ENCODE measurements at places on chromosomes 5 and 9.

DNA sequence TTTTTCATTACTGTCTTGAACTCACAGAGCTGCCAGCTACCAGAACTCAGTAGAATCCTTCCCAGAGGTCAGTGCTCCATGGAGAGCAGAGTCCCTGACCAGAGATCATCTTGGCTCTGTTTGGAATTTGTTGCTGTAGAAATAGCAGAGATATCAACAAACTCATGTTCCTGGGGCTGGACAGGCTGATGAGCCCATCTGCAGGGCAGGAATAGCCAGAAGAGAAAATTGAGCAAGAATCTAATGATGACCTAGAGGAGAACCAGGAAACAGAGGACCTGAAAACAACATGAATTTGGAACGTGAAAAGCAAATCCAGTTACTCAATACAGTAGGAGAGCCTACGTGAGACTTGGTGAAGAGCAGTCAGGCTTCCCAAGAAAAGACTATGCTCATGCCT, 437.8 kb downstream of the PLK2 start:
- DNase-seq, result no peak

GRCh38 chr5:41109186-41109585, 38.0 kb upstream of the MROH2B start:
- no peak for DNase-seq

DNA sequence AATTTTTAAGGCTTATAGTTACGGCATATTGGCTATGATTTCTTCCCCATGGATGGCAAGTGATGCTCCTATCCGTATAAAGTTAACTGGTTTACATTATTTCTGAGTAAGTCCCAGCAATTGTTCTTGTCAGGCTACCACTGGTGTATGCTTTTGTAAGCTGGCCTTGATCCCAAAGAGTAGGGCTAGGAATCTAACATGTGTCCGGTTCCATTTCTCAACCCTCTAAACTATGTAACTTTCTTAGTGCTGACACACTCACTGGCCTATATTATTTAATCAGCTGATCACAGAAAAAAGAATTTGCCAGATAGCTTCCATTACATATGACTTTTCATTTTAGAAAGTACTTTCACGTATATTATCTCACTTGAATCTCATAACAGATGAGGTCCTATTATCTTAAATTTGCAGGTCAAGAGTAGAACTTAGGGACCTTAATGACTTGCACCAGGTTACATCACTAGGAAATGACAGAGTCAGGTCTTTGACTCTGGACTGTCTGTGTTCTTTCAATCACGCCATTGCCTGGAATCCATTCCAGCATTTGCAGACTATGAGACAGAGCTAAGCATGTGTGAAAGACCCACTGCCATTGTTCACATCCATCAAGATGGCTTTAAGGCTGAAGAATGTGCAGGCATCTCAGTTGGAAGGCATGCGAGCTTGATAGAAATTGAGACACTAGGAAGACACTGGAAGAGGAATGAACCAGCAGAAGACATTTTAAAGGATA, 362.9 kb downstream of the ARRDC3 start:
- DNase-seq, result no peak

GRCh38 chr5:119330367-119331183, 25.2 kb upstream of the TNFAIP8 start:
- peak; percentile 79 for DNase-seq

DNA sequence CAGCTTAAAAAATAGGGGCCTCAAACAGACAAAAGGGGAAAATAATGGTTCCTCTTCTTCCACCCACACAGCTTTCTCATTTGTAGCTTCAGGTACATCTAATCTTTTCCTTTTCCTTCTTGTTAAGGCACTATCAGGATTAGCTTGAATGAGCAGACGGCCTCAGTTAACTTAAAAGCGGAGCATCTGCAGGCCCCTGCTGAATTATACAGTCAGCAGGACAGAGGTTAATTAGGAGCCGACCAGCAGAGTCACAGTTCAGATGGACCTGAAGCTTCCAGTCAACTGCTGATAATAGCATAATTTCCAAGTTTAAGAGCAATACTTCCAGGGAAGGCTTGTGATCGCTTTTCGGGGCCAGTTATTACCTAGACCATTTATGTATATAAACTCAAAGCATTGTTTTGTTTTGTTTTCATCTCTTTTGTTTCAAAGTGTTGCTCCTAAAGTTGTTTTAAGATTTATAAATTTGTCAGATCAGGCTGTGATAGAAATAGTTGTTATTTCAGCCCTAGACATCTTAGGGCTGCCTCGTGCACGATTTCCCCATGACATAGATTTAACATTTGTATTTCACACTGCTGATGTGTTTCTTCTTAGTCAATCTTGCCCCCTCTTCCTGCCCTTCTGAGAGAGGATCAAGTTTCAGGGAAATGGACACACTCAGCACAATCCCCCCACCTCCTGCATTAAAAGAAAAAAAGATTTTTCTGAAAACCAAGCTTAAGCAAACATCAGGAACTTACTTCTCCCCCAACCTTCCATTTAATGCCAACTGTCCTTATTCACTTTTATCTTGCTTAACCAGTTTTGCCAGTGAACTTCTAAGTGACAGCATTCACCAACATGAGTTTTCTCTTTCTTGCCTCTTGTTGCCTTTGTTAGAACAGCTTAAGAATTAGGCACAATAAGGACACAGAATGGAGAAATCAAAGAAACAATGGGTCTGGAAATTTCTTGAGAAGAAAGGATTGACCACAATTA, 449.8 kb downstream of the ARHGEF28 start:
- no peak for DNase-seq

DNA sequence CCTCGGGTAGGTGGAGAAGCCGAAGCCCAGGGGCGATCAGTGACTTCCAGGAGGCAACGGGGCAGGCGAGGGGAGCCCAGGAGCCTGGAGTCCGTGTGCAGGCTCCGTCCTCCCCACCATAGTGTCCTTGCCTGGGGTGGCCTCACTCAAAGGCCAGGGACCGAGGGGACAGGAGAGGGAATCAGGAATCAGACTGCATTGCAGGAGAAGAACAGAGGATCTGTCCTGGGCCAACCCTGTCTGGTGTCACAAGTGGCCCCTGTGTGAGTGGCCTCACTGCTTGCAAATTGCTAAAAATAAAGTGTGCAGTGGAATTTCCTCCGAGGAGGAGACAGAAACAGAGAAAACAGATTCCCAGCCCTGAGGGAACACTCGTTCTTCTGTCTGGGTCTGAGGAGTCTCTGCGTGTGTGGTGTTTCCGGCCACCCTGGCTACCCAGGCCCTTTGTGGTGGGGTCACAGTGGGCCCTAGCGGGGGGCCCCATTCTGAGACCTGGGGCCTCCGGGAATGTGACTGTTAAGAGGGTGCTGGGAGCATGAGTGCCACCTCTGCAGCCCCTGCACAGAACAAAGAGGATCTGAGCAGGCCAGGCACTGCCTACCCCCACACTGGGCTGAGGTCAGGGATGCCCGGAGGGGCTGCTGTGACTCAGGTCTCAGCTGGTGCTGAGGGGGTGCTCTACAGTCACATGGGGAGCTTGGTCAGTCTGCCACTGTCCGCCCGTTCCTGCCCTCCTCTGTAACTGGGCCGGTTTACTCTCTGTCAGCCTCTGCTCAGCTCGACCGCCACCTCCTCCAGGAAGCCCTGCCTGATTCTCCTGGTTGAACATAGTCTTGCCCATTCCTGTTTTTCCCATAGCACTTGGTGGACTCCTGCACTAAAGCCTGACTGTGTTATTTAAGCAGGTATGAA, 7.4 kb downstream of the TRAF1 start:
- DNase-seq, result no peak

DNA sequence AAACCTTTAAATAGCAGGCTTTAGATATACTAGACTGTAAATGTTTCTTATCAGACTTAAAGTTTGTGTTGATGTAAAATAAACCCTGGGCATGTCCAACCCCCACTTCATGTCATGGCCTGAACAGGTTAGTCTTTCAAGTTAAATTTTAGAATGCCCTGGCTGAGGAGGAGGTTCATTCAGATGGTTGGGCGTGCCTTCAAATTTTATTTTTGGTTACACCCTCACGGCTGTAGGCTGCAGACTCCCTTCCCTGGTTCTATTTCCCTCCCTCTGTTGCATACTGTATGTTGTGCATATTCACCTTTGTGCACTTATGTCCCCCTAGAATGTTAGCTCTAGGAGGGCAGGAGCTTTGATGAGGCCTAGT, 5.3 kb upstream of the BICD2 start:
- DNase-seq, result no peak

DNA sequence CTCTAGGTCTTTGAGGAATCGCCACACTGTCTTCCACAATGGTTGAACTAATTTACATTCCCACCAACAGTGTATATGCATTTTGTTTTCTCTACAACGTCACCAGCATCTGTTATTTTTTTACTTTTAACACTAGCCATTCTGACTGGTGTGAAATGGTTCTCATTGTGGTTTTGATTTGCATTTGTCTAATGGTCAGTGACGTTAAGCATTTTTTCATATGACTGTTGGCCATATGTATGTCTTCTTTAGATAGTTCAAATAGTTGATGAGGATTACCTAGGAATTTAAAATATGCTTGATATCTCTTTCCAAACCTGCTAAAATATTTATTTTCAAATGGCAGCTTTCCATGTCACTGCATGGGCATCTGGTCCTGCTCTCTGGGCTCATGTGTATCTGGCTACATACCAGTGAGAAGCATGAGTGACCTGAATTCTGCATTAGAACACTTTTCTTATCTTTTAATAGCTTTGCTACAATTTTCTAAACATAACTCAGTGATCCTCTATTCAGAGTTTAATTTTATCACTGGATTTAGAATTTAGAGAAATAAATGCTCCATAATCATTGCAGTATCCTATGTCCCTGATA, 95.8 kb upstream of the ADAMTS16 start:
- no peak for DNase-seq

GRCh38 chr5:867300-867870, 16.6 kb upstream of the ZDHHC11 start:
- no peak for DNase-seq

DNA sequence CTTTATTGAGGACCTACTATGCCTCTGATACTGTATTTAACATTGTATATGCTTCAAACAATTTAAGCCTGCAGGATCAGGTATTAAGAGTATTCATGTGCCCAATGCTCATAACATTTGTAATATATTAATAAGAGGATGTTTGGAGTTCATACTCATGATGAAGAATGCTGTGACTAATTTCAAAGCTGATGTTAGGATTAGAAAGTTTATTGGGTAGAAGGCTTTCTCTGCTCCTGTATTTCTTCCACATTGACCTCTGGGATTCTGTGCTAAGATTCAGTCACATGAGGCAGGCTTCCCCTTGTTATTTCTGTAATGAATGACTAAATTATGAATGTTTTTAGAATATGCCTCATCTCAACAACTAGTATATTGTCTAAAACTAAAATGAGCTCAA, 456.4 kb downstream of the NFIB start:
- no peak for DNase-seq

GRCh38 chr9:127809002-127809539, 6.4 kb downstream of the FPGS start:
- DNase-seq, result no peak

GRCh38 chr5:56514245-56514644, 281.1 kb upstream of the ANKRD55 start:
- no peak for DNase-seq

- DNase-seq, result no peak
Observed at GRCh38 chr5:95102080-95102479, 182.8 kb downstream of the MCTP1 start.

- DNase-seq, result no peak
Observed at GRCh38 chr5:17805227-17805825, 171.1 kb downstream of the TAF11L14 start.

DNA sequence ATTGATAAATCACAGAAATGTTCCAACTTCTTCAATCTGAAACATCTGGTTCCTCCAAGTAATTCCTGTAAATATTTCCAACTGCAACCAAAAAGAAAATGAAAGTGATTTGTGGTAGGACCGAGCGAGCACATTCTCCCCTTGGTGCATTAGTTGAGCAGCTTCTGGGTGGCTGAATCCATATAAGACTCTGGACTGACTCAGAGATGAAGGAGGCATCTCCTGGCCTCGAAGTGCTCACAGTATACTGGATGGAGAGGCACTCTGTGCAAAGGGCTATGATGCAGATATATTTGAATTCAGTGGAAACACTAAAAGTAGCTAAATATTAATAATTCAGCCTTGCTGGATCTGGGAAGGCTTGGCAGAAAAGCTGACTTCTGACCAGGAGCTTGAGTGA, 265.0 kb downstream of the MARCHF11 start:
- no peak for DNase-seq

DNA sequence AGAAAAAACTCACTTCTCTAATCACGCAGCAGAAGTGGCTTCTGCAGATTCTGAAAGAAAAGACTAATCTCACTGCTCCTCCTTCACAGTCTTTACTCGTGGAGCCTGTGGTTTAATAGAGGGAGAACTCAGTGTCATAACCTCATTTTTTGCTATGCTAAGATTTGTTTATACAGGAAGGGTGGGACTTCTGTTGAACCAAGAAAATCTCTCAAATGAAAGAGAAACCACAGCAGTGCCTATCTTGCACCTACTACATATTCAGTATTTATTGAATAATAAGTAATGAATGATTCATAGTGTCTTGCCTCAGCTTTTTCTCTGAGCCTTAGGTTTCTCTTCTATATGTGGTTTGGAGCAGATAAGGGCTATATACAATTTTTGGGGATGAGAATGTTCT, 136.1 kb upstream of the DMAC1 start:
- peak; percentile 76 for DNase-seq

- DNase-seq, result no peak
Observed at GRCh38 chr9:118961857-118962256, 407.4 kb downstream of the BRINP1 start.

DNA sequence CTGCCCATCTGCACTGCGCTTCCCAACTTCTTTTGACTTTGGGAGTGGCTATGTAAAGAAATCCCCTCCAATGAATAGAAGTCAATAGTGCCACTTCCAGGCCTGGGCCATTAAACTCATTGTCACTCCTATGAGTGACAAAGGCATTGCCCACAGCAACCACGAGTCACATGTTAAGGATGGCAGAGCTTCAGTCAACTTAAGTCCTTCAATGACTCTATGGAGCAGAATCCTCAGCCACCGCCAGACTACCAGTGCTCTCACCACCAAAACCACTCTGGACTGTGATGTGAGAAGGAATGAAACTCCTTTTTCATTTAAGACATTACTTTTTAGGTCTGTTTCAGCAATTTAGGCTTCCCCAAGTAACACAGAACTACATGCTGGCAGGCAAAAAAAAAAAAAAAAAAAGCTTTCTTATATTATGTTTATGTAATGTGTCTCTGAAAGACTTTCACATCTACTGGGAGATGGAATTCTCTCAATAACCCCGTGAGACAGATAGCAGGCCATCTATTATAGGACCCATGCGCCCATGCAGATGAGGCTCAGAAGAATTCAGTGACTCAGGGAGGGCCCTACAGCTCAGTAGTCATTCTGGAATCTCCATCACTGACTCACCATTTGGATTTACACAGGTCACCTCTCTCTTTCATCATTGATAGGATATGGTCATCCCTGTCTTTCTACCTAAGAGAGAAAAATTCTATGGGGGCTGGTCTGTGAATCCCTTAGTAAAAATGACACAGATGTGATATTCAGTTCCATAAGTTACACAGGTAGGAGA, 180.5 kb downstream of the CEMIP2 start:
- no peak for DNase-seq

DNA sequence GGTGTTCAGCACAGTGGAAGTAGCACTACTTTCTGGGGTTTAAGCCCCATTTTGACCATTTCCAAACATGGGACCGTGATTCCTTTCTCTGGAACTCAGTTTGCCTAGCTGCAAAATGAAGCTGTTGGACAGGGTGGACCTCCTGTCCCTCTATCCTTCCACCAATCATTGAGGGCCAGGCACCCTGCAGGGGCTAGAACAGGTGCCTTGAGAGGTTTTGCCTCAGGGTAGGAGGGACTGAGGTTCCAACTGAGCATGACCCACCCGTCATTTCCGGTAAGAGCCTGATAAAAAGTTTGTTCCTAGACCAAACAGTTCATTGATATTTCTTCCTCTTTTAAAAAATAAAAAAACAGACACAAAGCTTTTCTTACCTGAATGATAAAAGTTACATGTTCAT, 116.5 kb downstream of the MVB12B start:
- DNase-seq, result no peak

Data from central memory CD4-positive, alpha-beta T cell (primary cell).